Psoas muscle (tissue), 8 donors: ENCODE measurements at places on chromosomes 5 and 9.

DNA sequence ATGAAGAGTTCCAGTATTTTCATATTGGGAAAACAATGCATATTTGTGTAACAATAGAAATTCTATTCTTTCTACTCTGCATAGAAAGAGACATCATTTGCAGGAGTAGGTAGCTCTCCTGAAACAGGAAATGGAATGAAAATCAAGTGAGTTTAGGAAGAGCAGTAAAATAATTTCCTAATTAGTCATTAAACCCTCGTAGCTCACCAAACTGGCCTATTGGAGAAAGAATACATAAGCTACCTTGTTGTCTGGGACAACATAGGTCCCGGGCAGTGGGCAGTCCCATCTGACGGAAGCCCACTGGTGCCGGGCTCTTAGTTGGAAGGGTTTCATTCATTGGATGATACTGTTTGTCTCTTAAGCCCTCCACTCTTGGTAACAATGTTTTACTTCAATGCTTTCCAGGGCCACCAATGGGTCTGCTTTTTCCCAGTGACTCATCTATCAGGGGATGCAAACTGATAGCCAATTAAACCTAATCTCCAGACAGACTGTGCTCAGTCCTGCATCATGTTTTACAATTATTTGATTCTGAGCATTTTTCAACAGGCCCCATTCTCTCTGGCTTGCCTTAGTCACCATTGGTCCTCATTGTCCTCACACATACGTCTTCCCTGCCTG lies 46.5 kb downstream of the GNA14 start:
- no peaks in the 10 kb centered on the region for H3K27me3 ChIP-seq
- no peaks in the 10 kb centered on the region for H3K4me1 ChIP-seq
- H3K27ac ChIP-seq: no peak overlapping the region
- H3K36me3 ChIP-seq: no peaks in the 10 kb centered on the region
- no peak overlapping the region for H3K4me3 ChIP-seq

DNA sequence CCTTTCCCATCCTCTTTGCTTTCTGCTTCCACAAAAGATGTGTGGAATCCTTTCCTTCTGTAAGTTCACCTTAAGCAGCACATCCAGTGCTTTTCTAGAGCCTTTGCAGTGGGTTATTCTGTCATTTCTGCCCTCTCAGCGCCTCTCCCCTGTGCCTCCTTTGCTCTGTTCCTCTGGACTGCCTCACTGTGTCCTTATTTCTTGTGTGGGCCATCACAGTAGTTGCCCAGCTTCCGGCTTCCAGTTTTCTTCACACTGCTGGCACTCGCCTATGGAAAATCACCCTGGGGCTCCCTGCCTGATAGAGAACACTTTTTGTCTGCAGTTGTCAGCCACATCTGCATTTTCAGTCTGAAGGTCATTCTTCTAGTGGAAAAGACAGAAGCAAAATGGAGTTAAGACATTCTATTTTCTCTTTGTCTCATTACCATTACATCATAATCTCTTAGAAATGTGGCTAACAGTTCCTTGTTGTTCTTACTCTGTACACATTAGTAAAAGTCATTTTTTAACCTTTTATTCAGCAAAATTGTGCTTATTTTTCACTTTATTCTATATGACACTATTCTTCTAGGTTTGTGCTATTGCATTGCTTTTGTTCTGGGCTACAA lies 64.1 kb upstream of the ZNF608 start:
- H3K36me3 ChIP-seq: no peaks in the 10 kb centered on the region
- no peak overlapping the region for H3K4me3 ChIP-seq
- DNase-seq: no peak
- no peaks in the 10 kb centered on the region for H3K27me3 ChIP-seq

DNA sequence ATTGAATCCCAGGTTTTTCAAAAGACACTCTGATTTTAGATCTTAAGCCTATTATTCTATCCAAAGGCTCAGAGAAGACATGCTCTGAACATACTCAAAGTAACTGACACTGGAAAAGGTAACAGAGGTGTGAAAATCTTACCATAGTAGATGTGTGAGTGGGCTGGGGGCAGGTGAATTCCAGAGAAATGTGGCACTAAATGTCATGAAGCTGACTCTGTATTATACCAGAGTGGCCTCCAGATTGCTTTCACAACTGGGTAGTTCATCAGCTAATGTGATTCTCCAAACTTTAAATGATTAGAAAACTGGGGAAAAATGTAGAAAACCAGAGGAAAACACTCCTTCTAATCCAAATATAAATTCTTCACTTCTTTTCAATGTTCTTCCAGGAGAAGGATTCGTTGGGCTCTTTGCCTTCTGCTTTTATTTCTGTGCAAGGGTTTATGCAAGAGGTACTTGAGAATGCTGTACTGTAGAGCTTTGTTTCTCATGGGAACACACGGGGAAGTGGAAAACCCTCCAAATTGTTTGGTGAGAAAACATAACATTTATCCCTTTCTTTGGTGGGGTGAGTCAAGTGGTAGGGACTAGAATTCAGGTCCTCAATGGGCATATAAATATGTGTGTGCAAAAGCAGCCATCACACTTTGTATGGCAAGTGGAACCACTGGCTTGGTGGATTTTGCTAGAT lies at the start of gene SCGB3A2:
Gene SCGB3A2 (plus strand): TSS at position 646 of the 694 bp plus-strand sequence. CDS start 93 bp downstream, outside the sequence.
- no peaks in the 10 kb centered on the region for H3K36me3 ChIP-seq
- no peak within 1 kb of the TSS for H3K4me3 ChIP-seq
- H3K27ac ChIP-seq: no peak within 1 kb of the TSS
- no peak for DNase-seq
- no peaks in the 10 kb centered on the region for H3K27me3 ChIP-seq
- no peaks in the 10 kb centered on the region for H3K4me1 ChIP-seq

DNA sequence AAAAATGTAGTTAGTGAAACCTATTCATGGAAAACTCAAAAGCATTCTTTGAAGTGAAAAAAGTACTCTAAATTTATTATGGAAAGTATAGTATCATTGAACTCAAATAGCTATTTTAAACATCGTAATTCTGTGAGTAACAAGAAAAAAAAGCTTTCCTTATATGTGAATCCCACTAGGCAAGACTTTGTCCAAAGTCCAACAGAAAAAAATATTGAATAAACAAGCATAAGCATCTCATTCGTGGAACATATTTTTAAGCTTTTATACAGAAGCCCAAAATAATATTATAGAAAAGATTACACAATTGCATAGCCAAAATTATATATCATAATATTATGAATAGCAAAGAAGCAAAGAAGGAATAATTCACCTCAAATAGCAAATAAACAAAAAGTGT lies 79.4 kb upstream of the IFNE start:
- no peaks in the 10 kb centered on the region for H3K36me3 ChIP-seq
- peaks cover 61% of the 10 kb centered on the region for H3K27me3 ChIP-seq
- DNase-seq: no peak
- H3K4me1 ChIP-seq: peaks cover 4% of the 10 kb centered on the region

- H3K27me3 ChIP-seq: peaks cover 3% of the 10 kb centered on the region
- H3K36me3 ChIP-seq: no peaks in the 10 kb centered on the region
- H3K4me1 ChIP-seq: no peaks in the 10 kb centered on the region
- H3K4me3 ChIP-seq: no peak overlapping the region
- DNase-seq: no peak
Measured at GRCh38 chr9:21267485-21268346, 27.9 kb upstream of the IFNA14 start.

- H3K27me3 ChIP-seq: no peaks in the 10 kb centered on the region
- H3K27ac ChIP-seq: no peak overlapping the region
- DNase-seq: no peak
Measured at GRCh38 chr9:13109781-13110180, 169.7 kb downstream of the MPDZ start.

GRCh38 chr5:151646334-151646733 lies 40.4 kb downstream of the SPARC start:
- no peaks in the 10 kb centered on the region for H3K4me1 ChIP-seq
- no peaks in the 10 kb centered on the region for H3K36me3 ChIP-seq
- no peak for DNase-seq
- no peak overlapping the region for H3K27ac ChIP-seq
- no peak overlapping the region for H3K4me3 ChIP-seq

- H3K27me3 ChIP-seq: no peaks in the 10 kb centered on the region
- H3K4me1 ChIP-seq: peaks cover 10% of the 10 kb centered on the region
- no peak overlapping the region for H3K27ac ChIP-seq
Measured at GRCh38 chr5:66994790-66995189, 201.8 kb downstream of the CD180 start.

DNA sequence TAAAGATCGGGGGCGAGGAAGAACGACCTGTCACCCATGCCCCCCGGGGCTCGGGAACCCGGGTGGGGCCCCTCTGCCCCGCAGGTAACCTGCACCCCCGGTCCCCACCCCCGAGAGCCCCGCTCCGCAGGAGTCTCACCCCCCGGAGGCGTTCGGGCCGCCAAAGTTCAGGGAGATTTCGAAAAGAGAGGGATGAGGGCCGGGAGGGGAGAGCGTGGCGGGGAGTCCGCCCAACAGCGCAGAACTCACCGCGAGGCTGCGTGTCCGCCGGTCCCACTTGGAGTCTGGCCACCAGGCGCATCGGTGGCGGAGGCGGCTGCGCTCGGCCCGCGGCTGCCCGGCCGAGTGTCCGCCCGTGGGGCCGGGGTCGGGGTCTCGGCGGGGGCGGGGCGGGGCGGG lies at the start of gene PHF19:
Gene PHF19 (minus strand): TSS at position 347 of the 399 bp plus-strand sequence. CDS start 2,447 bp downstream, outside the sequence.
- no peaks in the 10 kb centered on the region for H3K4me1 ChIP-seq
- peak within 1 kb of the TSS; percentile 76 for H3K27ac ChIP-seq
- DNase-seq: peak; percentile 46
- peak within 1 kb of the TSS; percentile 78 for H3K4me3 ChIP-seq

- no peak for DNase-seq
- H3K4me1 ChIP-seq: no peaks in the 10 kb centered on the region
- H3K27ac ChIP-seq: no peak overlapping the region
- H3K4me3 ChIP-seq: no peak overlapping the region
Measured at GRCh38 chr5:169696621-169697510, 59.8 kb downstream of the DOCK2 start.

- H3K4me1 ChIP-seq: no peaks in the 10 kb centered on the region
- no peak for DNase-seq
- no peak overlapping the region for H3K27ac ChIP-seq
- no peak overlapping the region for H3K4me3 ChIP-seq
- no peaks in the 10 kb centered on the region for H3K36me3 ChIP-seq
- no peaks in the 10 kb centered on the region for H3K27me3 ChIP-seq
Measured at GRCh38 chr9:13047827-13048587, 231.5 kb downstream of the MPDZ start.

DNA sequence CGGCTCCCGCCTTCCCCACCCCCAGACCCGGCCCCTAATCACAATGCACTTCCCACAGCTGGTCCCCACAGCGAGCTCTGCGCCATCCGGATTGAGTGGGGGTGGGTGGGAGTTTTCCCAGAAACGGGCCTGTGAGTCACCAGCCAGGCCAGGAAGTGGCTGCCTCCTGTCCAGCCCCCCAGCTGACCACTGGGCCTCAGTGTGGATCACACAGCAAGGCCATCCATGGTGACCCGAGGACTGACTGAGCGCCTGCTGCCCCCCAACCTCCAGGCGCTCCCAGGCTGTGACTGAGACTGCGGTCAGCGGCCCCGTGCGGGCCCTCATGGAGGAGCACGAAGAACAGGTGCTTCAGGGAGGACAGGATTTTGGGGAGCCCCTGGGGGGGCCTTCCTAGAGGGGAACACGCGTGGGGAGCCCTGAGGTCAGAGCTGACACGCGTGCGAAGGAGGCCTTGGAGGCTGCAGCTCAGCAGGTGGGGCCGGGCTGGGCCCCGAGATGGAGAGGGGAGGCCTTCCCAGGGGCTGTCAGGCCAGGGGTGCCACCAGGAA lies 48.3 kb upstream of the EGFL7 start:
- H3K27ac ChIP-seq: peak overlapping the region; percentile 55
- no peak for DNase-seq
- no peak overlapping the region for H3K4me3 ChIP-seq
- H3K4me1 ChIP-seq: no peaks in the 10 kb centered on the region
- peaks cover 7% of the 10 kb centered on the region for H3K27me3 ChIP-seq

DNA sequence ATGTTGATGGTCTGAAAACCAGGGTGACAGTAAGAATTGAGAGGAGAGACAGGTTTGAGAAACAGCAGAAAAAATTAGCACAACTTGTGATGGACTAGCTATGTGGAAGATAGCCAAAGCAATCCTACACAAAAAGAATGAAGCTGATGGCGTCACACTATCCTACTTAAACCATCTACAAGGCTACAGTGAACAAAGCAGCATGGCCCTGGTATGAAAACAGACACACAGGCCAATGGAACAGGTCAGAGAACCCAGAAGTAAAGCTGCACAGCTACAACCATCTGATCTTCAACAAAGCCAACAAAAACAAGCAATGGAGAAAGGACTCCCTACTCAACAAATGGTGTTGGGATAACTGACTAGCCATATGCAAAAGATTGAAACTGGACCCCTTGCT lies 7.5 kb upstream of the UBE2R2 start:
- H3K27me3 ChIP-seq: no peaks in the 10 kb centered on the region
- no peaks in the 10 kb centered on the region for H3K36me3 ChIP-seq
- H3K4me1 ChIP-seq: peaks cover 7% of the 10 kb centered on the region
- DNase-seq: no peak

GRCh38 chr5:160311491-160312133 lies 752 bp downstream of the CCNJL start:
- H3K4me1 ChIP-seq: no peaks in the 10 kb centered on the region
- H3K27me3 ChIP-seq: peaks cover 36% of the 10 kb centered on the region
- H3K27ac ChIP-seq: no peak overlapping the region
- DNase-seq: no peak
- H3K36me3 ChIP-seq: no peaks in the 10 kb centered on the region
- H3K4me3 ChIP-seq: peak overlapping the region; percentile 70

- no peaks in the 10 kb centered on the region for H3K36me3 ChIP-seq
- no peaks in the 10 kb centered on the region for H3K27me3 ChIP-seq
- no peak overlapping the region for H3K27ac ChIP-seq
Measured at GRCh38 chr5:178476972-178477754, 113.0 kb downstream of the COL23A1 start.

- DNase-seq: no peak
- no peaks in the 10 kb centered on the region for H3K4me1 ChIP-seq
- no peak overlapping the region for H3K27ac ChIP-seq
Measured at GRCh38 chr9:83327750-83328622, 210.2 kb downstream of the FRMD3 start.

DNA sequence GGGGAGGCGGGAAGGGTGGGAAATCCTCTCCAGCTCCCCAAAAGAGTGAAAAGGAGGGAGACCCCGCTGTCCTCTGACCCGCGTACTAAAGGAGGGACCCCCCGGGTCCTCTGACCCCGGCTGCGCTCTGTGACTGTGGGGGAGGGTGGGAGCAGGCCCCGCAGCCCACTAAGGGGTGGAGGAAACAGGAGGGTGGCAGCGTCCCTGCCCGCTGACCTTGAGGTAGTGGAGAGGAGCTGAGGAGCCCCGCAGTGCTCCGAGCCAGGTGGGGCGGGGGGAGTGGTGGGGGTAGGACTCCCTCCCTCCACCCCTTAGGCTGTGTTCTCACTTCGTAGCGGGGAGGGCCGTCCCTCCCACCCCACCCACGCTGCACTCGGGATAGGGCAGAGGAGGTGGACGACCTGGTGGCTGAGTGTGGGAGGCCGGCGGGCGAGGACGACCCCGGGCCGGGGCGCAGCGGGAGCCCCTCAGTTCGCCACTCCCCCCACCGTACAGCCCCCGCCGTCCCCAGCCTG lies 449 bp upstream of the ADCY2 start:
- H3K4me1 ChIP-seq: peaks cover 20% of the 10 kb centered on the region
- DNase-seq: peak; percentile 69
- no peaks in the 10 kb centered on the region for H3K27me3 ChIP-seq
- no peaks in the 10 kb centered on the region for H3K36me3 ChIP-seq
- peak overlapping the region; percentile 84 for H3K27ac ChIP-seq
